ENCODE measurements at places on chromosomes 2 and 18. TPM values are rescaled to one million over a fixed set of nuclear protein-coding genes. Genes with fewer than 3 reads are reported as not detected.

Gene SLC23A3
- 0.65 TPM for total RNA-seq

Gene IL36A
- not detected for total RNA-seq

Gene SCYGR4
- total RNA-seq, result not detected

Gene MSH2
- total RNA-seq, result 135 TPM

Gene DSC3
- 0.61 TPM for total RNA-seq

Gene TBR1
- 2.0 TPM for total RNA-seq

Gene RND3
- 9.4 TPM for total RNA-seq

Gene AMER3
- 1.2 TPM for total RNA-seq
